NCI-H510A (cell line): ENCODE measurements at places on chromosomes 2 and 18.

DNA sequence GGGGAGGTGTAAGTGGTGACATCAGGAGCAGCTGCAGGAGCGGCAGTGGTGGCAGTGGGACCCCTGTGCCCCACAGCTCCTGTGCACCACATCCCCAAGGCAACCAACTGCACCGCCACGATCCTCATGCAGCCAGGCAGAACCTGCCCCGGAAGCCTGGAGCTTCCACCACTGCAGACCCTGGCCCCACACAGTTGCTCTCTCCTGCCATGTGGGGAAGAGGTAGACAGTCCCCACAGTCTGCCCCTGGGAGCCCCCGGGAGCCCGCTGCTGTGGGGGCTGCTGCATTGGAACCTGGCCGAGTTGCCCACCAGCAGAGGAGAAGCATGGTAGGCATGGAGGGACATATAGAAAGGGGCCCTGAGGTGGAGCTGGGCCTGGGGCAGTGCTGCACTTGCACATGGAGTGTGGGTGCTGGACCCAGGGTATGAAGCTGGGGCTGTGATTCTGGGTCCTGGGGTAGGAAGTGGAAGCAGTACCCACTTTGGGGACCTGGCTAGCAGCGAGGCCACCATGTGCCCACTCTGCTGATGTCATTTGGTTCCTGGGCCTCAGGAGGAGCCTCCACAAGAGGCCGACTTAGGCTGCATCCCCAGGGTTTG, 623.3 kb upstream of the LRRTM4 start:
- DNase-seq = no peak

DNA sequence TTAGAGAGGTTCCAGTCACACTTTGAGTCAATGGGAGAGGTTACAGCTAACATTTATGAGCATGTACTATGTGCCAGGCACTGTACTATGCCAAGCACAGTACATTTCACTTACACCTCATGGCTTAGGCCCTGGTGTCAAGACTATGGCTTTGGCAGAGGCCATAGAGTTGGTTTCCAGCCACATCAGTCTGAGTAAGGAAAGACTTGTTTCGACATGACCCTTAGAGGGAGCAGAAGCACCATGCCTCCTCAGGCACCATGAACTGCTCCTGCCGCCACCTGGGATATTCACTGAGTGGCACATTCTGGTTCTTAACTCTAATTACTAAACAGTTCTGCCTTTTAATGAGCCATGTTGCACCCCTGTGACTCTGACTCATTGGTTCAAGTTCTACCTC, 12.7 kb downstream of the DGUOK start:
- no peak for DNase-seq

DNA sequence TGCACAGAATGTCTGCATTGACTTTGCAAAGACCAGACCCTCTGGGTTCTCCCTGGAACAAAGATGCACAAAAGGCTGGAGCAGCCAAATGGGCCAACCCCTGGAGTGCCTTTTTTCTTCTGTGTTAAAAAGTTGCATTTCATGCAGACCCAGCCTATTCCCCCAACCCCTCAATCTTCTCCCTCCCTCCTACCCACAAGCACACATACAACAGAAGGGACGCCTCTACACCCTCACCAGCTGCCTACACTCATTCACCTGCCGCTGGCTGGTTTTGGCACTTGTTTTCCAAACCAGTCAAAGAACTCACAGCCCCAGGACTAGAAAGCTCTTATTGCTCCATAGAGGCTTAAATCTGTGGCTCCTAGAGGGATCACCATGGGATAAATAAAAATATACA, 16.6 kb downstream of the MARCHF4 start:
- no peak for DNase-seq

GRCh38 chr2:71898851-71899681, 248.6 kb downstream of the CYP26B1 start:
- no peak for DNase-seq

- no peak for DNase-seq
Observed at GRCh38 chr2:217331523-217332416, 471.9 kb upstream of the TNP1 start.

DNA sequence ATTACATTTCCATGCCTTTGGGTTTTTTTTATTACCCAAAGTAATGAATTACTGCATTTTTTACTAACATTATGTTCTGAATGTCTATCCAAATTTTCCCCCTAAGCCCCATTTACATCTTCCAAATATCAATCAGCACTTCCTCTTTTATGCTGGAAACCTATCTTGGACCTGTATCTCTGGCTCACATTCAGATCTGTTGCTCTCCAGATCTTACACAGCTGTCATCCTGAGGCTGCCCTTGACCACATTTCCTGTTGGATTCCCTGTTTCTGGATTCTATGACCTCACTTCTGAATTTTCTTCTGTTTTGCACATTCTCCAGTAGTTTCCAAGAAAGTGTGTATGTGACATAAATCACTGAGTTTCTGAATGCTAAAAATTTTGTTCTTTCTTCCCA, 146.7 kb downstream of the PDE1A start:
- no peak for DNase-seq

DNA sequence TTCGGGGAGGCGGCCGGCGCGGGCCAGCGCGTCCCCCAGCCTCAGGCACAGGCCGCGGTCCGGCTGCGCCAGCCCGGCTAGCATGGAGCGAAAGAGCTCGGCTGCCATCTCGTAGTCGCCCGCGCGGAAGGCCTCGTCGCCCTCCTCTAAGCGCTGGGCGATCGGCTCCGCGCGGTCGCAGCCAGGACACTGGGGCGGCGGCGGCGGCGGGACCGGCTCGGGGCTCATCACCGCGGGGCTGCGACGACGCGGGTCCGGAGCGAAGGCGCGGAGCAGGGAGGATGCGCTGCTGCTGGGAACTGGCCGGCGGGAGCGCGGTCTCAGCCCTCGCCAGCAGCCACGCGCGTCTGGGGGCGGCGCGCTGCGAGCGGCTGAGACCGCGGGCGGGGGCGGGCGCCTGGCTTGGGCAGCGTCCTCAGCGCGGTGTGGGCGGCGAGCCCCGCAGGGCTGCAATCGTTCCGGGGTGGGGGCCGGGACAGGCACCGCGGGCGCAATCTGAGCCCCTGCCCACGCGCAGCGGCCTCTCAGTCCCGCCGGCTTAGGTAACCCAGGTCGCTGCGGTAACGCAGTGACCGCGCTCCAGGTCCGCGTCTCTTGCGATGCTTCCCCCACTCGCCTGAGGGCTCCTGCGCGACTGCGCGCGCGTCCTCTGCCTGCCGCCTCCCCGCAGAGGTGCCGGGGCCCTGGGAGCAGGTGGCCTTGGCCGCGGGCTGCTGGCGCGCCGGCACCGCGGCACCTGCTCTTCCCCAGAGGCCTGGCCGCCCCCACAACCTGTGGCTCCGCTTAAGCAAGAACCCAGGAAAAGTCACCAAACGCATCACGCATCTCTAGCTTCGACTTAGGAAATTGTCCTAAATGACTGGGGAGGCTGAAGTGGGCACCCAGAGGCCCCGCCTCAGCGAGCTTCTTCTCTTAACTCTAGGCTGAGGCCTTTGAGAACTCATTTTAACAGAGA, at the start of gene LONRF2:
Gene LONRF2 (minus strand): TSS at position 636 of the 955 bp plus-strand sequence. CDS start 408 bp downstream, at position 228.
- DNase-seq = peak; percentile 41

GRCh38 chr2:113178891-113179290, 5.1 kb downstream of the PSD4 start:
- no peak for DNase-seq

DNA sequence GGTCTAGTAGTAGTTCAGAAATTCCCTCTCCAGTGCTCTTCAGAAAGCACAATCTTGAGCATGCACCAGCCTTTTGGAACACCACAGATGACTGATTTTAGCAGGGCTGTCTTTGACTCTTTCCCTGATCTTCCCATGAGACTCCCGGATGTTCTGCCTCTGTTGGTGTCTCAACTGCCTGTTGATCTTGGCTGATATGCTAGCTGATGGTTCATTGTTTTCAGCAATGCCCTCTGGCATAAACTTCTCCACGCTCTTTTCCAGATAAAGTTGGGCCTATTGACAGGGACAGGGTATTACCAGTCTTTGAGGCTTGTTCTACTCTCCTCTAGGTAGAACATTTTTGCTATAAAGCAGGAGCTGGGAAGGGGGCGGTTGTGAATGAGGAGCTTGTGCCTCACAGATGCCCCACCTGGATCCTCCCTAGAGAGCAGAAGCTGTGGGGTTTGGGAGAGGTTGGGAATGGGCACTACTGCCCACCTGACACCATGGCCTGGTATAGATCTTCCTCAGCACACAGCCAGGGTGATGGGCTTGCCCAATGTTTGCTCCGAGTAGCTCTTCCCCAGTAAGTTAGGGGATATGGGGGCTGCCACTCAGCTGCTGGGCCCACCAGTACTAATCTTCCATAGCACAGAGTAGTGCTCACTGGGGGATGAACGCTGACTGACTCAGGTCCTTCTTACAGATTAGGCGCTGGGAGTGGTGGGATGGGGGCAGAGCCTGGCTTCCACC, 111.3 kb downstream of the PTGR3 start:
- DNase-seq = no peak

- no peak for DNase-seq
Observed at GRCh38 chr18:54323970-54324369, 33.7 kb downstream of the STARD6 start.

DNA sequence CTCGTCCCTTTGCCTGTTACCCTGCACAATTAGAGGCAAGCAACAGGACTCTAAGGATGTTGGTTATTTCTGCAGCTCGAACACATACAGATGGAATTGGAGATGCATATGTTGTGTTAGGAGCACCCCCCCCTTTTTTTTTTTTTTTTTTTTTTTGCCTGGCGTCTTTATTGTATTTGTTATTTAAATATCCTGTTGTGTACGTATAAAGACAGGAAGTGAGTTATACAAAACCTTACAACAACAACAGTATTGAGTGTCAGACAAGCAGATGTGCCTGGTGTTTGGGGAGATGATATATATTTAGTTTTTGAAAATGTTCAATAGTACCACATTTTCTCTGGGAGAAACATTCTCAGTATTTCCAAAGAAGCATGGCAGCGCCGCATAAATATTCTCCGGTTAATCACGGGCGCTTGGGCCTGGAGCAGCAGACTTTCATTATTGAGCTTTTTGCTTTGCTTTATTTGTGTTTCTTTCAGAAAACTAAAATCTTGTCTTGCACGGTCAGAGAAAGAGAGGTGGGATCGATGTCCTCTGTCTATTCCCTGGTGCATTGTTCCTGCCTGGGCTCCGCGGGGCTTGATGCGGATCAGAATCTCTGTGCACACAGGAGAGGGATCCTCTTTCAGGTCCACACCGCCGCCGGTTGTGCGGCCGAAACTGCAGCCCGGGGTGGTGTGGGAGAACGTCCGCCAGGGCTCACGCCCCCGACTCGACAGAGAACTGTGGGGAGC, 23.2 kb upstream of the ZNF516 start:
- peak; percentile 78 for DNase-seq

- peak; percentile 62 for DNase-seq
Observed at GRCh38 chr2:240568678-240569522, 616 bp downstream of the RNPEPL1 start.

DNA sequence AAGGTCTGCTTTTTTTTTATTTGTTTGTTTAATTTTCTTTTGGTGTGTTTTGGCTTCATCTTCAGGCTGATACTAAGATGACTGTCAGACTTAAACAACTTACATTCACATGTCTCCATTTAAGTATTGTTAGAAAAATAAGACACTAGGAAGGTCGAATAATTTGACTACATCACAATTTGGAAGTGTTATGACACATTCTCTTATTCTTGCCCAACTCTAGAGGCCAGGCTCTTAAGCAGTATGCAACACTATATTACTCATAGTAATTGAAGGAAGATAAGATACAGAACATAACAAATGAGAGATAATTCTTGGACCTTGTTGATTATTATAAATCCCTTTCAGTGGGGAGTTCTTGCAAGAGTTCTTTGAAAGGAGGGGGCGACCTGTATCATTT, 295.3 kb upstream of the COL3A1 start:
- no peak for DNase-seq

- no peak for DNase-seq
Observed at GRCh38 chr2:142598846-142599245, 278.6 kb upstream of the KYNU start.

DNA sequence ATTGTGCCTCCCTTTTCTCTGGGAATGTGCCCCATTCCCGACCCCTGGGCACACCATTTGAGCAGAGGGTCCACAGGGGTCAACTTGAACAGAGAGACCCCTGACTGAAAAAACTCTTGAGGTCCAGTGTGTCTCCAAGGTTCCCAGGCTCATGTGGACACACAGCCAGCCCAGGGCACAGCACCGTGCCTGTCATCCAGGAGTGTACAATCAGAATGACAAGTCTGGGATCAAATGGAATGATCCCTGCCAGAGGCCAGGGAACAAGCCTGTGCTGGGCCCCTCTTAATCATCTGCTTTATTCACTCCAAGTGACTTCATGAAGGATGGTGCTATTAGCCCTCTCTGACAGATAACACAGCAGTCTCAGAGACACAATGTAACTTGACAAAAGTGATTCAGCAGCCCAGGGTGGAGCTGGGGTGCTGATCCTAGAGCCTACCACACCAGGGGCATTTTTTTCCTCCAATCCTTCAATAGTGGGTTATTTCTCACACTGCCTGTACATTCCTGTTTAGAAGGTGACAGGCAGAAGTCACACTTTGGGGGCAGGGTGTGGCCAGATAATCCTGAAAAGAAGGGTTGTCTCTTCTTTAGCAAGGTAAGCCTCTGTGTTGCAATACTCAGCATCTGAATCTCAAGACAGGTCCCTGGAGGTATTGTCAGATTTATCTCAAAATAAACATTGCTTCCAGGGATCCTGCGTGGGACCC, 84.0 kb upstream of the TMEM200C start:
- DNase-seq = no peak

- DNase-seq = no peak
Observed at GRCh38 chr18:8525692-8526091, 83.5 kb upstream of the RAB12 start.

GRCh38 chr18:574149-574860, 5.9 kb upstream of the CETN1 start:
- no peak for DNase-seq

- DNase-seq = no peak
Observed at GRCh38 chr18:58388736-58389135, 240.2 kb downstream of the ALPK2 start.

GRCh38 chr2:19321946-19322345, 36.5 kb downstream of the OSR1 start:
- no peak for DNase-seq

DNA sequence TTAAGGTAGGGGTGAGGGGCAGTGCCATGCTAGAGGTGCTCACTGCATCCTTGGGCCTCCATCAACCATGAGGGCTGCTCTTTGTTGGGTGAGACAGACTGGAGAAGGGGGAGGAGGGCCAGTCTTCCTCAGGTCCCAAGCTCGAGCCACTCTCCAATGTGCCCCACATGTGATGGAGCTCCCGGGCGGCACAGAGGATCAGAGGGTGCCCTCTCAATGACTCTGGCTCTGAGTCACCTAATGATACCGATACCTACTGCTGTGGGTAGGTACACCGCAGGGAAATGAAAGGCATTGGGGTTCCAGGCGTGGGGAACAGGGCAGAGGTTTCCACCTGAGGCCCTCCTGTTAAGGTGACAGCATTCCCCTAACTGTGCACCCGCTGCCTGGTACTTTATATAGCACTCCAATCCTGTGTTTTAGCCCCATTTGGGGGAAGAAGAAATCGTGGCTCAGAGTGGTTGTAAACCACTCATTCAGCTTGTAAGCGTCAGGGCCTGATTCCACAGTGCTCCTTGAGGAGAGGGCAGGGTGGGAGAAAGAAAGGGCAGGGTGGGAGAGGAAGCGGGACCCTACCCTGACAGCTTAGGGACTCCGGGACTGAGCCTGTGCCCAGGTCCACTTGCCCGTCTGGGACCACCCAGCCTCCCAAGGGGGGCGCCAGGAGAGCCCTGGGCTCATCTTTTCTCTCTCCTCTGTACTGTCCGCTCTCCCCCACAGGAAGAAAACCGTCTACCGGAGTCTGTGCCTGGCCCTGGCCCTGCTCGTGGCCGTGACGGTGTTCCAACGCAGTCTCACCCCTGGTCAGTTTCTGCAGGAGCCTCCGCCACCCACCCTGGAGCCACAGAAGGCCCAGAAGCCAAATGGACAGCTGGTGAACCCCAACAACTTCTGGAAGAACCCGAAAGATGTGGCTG, 1.8 kb downstream of the B3GNT7 start:
- DNase-seq = no peak
